ENCODE measurements at places on chromosomes 13 and 19.
A peak's percentile ranks its signal among the peaks of the same experiment; 100 is the strongest.

- DNase-seq, result peak; percentile 74
Observed at GRCh38 chr19:2488942-2489731, 13.2 kb downstream of the GADD45B start.

- DNase-seq, result no peak
Observed at GRCh38 chr13:98450026-98450425, 126.9 kb downstream of the STK24 start.

DNA sequence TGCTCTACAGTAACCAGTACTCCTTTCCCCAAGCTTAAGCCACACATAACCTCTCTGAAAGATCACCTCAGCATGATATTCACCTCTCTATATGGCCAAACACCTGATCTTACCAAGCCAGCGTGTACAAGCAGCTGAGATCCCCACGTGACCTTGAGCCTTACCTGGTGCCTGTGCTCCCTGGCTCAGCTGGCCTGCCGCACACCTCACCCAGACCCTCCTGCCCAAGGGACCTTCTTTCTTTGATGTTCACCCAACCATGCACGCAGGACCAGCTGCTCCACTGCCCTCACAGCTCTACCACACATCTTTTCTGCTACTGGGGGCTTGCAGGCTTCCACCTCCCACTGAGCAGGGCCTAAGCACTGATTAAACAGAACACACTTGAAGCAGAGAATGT, 9.0 kb downstream of the DHRS12 start:
- DNase-seq, result no peak

DNA sequence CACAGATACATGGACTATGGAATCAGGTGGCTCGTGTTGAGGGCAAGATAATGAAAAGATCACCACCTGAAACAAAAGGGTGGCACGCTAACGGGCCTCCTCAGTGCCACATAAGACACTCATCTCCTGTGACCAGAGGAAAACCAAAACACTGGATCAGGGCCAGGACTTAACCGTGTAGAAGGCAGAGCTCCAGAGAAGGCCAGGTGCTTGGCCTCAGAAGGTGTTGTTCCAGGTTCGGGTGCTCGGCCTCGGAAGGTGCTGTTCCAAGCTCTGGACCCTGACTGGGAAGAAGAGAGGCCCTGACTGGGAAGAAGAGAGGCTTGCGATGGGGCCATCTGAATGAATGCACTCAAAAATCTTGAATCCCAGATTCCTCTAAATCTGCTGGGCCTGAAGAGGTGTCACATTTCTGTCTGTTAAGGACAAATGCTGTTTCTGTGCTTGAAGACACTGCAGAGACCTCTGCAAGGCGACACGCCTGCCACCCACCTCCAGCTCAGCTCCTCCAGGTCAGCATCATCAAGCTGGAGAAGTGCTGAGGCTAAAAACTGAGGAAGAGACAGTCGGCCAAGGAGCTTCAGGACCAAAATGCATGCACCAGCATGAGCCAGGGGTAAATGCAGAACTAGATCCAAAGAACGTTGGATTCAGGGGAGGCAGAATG, 2.7 kb upstream of the RASA3 start:
- DNase-seq, result no peak
